Esophagus muscularis mucosa (tissue), 4 donors: ENCODE measurements at places on chromosomes 11 and 22. TPM values are rescaled to one million over a fixed set of nuclear protein-coding genes. Genes with fewer than 3 reads are reported as not detected.

- no peak for DNase-seq
- H3K4me1 ChIP-seq = no peaks in the 10 kb centered on the region
- no peaks in the 10 kb centered on the region for H3K27me3 ChIP-seq
- no peak overlapping the region for H3K27ac ChIP-seq
- H3K4me3 ChIP-seq = no peak overlapping the region
These were observed 664.3 kb downstream of the BRD1 start for GRCh38 chr22:49163258-49163959.

DNA sequence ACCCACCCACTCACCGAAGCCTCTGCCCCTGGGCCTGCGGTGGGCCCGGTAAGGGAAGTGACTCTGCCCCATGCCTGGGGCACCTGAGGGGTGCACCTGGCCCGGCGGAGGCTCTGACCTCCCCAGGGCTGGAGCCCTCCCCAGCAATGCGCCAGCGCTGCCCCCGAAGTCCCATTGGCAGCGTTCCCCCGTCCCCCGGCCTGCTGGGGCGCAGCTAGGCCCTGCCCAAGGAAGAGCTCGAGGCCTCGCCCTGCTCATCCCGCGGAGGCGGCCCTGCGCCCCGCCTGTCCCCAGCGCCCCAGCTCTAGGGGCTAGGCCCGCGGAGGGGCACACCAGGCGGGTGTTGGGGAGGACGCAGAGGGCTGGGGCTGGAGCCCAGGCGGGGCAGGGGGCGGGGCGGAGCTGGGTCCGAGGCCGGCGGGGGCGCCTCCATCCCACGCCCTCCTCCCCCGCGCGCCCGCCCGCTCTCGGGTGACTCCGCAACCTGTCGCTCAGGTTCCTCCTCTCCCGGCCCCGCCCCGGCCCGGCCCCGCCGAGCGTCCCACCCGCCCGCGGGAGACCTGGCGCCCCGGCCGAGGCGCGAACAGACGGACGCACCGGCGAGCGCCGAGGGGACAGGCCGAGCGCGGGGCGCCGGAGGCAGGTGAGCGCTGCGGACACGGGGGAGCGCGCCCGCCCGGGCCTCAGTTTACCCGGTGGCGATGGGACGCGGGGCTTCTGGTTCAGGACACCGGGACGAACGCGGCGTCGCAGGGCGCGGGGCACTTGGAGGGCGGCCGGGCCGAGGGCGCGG is at the start of gene EPS8L2:
Gene EPS8L2 (plus strand): TSS at position 586 of the 793 bp plus-strand sequence. CDS start 3,177 bp downstream, outside the sequence.
- H3K36me3 ChIP-seq = peaks cover 34% of the 10 kb centered on the region
- no peaks in the 10 kb centered on the region for H3K27me3 ChIP-seq
- H3K4me1 ChIP-seq = peaks cover 24% of the 10 kb centered on the region
- H3K27ac ChIP-seq = peak within 1 kb of the TSS; percentile 68
- DNase-seq = no peak

DNA sequence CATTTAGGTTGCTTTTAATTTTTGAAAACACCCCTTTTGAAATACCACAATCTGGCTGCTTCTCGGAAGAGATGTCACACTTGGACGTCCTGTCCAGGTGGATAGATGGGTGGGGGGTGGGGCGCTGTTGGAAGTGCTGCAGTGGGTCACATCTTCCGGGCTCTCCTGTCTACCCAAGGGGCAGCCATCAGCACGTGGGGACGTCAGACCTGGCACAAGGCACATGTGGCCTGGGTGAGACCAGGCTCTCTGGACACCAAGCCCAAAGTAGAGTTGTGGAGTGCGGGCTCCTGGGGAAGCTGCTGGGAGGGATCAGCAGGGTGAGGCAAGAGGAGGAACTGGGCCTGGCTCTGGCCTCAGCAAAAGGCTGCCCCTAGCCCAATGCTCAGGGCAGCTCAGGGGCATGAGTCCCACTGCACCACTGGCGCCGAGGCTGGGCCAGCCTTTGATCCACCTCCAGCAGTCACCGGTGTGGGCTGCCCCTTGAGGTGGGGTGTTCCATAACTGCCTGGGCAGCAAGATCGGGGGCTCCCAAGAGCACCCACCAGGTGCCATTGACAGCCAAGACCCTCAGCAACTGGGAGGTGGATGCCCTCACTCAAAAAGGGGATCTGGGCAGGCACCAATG is 68.6 kb upstream of the CCND1 start:
- no peaks in the 10 kb centered on the region for H3K4me1 ChIP-seq
- no peak for DNase-seq
- H3K27ac ChIP-seq = no peak overlapping the region
- no peaks in the 10 kb centered on the region for H3K36me3 ChIP-seq

DNA sequence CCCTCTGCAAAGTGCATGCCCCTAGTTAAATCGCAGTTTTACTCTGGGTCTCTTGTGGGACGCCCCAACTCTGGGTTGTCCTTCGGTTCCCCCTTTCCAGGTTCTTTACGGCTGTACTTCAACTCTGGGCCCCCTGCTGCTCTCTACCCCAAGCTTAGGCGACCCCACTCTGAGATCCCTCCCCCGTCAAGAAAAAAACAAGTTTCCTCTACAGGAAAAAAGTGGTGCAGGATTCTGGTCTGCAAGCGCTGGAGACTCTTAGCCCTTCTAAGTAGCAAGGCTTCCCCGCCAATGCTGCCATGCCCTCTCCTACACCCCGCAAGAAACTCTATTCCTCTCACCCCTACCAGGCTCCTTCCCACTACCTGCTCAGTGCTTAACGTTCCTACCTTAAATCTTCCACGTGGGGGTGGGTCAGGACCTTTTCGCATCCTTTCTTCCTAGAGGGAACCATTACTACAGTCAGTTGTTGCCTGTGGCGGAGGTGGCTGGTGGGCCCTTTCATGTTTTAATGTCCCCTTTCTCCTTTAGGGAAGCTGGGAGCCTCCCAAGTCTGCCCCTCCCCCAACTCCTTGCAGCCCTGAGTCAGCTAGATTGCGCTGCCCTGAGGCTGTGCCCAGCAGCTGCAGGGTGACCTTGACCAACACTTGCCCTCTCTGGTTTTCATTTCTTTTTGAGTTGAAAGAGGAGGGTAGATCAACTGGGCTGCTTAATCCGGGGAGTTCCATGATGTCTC is 1.4 kb downstream of the NEFH start:
- peak overlapping the region; percentile 40 for H3K4me3 ChIP-seq
- H3K36me3 ChIP-seq = no peaks in the 10 kb centered on the region
- peaks cover 37% of the 10 kb centered on the region for H3K27me3 ChIP-seq
- peaks cover 28% of the 10 kb centered on the region for H3K4me1 ChIP-seq
- DNase-seq = no peak
- H3K27ac ChIP-seq = no peak overlapping the region

DNA sequence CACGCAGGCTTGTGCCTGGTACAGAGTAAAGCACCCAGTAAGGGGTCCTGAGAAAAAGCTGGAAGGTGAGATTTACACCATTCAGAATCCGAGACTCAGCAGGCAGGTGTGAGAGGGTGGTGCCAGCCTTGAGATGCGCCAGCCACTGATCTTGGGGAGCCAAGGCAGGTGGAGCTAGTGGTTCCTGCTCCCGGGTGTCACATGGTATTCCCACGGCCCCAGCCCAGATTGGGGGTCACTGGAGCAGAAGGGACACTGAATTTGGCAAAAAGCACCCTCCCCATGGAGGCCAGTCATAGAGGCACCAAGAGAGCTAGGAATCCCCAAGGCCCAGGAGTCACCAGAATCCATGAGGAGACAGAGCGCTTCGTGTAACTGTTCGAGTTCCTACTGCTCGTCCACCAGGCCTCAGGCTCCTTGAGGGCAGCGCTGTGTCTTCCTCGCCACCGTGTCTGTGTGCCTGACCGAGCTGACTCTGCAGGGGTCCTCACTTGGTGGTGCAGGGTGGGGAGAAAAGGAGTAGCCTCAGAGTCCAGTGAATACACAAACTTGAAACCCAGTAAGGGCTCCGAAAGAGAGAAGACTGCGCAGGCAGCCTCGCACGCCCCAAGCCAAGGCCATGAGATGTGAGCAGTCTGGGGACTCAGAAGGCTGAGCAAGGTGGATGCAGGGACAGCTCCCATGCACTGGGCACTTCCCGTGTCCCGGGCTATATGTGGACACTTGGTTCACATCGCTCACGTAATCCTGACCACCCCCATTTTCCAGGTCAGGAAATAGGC is 28.2 kb downstream of the TOM1 start:
- H3K4me1 ChIP-seq = peaks cover 12% of the 10 kb centered on the region
- no peak overlapping the region for H3K4me3 ChIP-seq
- H3K36me3 ChIP-seq = peaks cover 63% of the 10 kb centered on the region

DNA sequence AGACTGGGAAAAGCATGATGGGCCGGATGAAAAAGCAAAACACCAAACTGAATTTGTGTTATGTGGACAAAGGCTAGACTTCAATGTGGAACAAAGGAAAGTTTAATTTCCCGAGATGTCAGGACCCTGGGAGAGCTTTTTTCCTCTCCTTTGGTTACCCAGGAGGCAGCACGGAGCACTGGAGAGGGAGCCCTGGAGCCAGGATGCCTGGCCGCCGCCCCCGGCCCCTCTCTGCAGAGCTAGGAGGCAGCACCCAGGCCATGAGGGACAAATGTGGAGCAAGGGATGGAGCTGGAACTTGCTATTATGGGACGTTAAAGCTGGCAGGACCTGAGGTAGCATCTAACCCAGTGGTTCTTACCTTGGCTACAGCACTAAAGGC is 108.9 kb downstream of the MORC2 start:
- H3K36me3 ChIP-seq = no peaks in the 10 kb centered on the region
- no peak overlapping the region for H3K4me3 ChIP-seq
- H3K27ac ChIP-seq = no peak overlapping the region
- no peaks in the 10 kb centered on the region for H3K4me1 ChIP-seq
- H3K27me3 ChIP-seq = no peaks in the 10 kb centered on the region

GRCh38 chr11:26087120-26087935 is 244.6 kb upstream of the ANO3 start:
- H3K36me3 ChIP-seq = no peaks in the 10 kb centered on the region
- H3K27me3 ChIP-seq = no peaks in the 10 kb centered on the region
- H3K4me1 ChIP-seq = no peaks in the 10 kb centered on the region
- H3K27ac ChIP-seq = no peak overlapping the region
- DNase-seq = no peak

The RNH1 gene
- 313 TPM for total RNA-seq

The ISX gene
- not detected for total RNA-seq
